Muscle of arm (tissue), 14 donors: ENCODE measurements at places on chromosomes 1 and 21.

- no peak for DNase-seq
These were observed 184.5 kb downstream of the RUNX1 start for GRCh38 chr21:34864370-34865149.

DNA sequence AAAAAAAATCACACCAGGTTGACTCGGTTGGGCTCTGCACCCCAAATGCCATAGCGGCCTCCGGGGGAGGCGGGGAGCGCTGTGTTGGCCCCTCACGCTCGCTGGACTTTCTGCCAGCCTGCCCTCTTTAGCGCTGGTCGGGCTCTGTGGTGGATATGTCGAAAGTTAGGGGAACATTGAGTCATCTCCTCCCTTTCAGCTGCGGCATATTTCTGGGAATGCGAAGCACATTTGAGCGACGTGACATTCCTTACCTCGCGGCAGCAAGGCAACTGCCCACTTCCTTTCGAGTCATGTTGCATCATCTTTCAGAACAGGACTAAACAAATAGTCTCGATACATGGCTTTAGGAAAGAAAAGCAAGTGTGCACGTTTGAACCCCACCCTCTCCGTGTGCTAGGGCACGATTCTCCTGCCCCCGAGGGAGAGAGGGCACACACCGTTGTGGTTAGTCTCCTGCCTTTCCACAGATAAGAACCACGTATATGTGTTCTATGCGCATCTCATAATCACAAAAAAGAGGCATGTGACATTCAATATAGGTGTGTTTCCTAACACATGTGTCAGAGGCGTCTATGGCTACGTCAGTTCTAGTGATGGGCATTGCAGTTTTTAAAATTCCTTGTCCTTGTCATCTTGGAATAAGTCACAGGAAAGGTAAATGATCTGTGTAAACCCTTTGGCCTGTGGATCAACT is 105.9 kb upstream of the SLC45A1 start:
- DNase-seq: no peak

- DNase-seq: no peak
These were observed 5.5 kb downstream of the KLHDC7A start for GRCh38 chr1:18486195-18486594.

GRCh38 chr1:1118011-1118875 is 2.4 kb upstream of the C1orf159 start:
- no peak for DNase-seq

DNA sequence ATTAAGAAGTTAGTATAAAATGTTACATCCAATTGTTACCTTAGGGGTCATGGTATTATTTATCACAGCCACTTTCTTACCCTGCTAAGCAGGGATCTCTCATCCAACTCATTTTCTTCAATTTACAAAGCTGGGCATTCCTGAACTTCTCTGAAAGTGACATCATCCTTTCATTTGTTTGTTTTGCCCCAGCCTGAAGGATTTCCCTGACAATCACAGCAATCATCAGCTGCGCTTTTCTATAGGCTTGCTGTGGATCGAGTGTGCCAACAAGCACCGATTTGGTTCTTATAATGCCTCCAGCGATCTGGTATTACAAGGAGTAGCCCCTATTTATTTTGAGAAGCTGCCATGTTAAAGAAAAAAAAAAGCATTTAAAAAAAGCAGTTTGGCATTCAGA is 240.2 kb downstream of the USH2A start:
- no peak for DNase-seq

- peak; percentile 8 for DNase-seq
These were observed 255.9 kb downstream of the FAF1 start for GRCh38 chr1:50704126-50704525.

DNA sequence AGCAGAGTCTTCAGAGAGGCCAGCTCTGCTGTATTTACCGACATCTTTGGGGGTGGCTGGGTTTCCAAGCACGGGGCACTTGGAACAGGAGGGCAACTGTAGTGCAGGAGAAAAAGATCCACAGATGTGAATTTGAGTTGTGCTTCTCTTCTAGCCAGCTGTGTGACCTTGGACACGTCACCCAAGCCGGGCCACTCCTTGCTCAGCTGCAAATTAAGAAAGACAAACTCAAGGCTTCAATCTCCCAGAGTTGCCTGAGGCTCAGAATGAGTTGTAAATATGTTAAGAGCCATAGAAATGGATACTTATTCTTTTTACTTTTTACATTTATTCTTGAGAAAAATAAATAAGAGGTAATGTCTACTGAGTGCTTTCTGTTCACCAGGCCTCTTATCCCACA is 24.3 kb downstream of the GRIK3 start:
- no peak for DNase-seq

DNA sequence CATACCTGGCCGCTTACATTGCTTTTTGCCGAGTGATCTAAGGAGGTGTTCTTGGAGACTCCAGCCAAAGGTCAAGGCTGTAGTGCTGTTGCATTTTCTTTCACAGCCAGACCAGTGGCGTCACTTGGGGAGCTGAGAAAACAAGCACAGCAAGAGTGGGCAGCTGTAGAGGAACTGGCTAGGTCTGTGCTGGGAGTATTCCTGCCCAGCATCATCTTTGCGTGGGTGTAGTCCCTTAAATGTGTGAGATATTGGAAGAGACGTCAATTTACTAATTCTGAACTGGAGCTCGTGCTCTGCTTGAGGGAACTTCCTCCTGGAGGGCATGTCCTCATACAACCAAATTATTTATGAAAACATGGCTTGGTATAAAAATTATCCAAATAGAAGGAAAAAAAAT is 10.2 kb downstream of the UBIAD1 start:
- no peak for DNase-seq

DNA sequence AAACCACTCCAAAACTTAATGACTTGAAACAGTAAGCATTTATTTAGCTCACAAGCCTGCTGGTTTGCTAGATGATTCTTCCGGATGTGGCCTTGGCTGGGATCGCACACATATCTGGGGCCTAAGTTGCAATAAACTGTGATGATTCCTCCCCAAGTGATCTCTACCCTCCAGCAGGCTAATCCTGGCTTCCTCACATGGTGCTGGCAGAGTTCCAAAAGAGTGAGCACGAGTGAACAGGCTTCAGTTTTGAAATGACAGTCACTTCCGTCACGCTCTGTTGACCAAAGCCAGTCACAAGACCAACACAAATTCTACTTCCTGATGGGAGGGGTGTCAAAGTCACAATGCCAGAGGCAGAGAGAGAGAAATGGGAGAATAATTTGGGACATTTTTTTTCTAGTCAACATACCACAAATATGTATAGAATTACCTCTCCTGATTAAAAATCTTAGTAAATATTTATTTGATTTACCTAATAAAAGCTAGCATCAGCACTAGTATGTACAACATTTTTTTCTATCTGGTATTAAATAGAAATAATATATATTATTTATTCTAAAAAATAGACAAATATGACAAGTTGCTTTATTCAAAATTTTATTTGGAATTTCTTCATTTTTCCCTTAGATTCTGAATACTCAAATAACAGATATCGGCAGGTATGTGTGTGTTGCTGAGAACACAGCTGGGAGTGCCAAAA is 292.7 kb downstream of the TPR start:
- DNase-seq: peak; percentile 48

DNA sequence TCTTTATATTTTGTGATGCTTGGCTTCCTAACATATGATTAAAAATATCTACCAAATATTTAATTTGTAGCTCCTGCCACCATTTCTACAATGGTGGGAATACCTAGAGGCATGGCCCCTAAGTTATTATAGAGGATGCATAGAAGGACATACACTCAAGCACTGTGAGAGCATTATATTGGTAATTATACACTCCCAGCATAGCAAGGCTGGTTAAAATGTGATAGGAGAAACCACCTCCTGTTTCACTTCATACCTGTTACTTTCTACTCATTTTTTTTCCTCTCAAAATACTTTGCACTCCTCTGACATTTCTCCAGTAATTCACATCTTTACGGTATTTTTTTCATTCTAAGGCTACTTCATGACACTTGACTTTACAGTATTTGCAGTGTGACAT is 92.9 kb downstream of the HS2ST1 start:
- DNase-seq: no peak

GRCh38 chr1:228081144-228081543 is 1.4 kb upstream of the ARF1 start:
- no peak for DNase-seq

- no peak for DNase-seq
These were observed 36.2 kb upstream of the ZNF496 start for GRCh38 chr1:247367786-247368422.

DNA sequence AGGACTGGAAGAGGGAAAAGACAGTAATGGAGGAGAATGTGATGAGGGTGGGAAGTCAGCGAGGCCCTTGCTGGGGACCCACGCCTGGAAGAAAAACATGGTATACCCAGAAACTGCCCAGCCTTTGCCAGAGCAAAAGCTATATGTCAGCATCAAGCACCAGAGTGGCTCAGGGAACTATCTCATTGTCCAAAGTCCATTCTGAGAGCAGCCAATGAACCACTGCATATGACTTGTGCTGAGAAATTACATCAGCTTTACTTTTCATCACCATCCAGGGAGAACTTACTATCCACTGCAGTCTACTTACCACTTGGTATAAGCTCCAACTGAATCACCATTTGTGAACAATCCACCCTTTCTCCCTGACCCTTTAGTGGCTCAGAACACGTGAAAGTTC is 148.1 kb downstream of the TTLL7 start:
- no peak for DNase-seq

- DNase-seq: no peak
These were observed 22.4 kb upstream of the KIFAP3 start for GRCh38 chr1:170096806-170097340.

DNA sequence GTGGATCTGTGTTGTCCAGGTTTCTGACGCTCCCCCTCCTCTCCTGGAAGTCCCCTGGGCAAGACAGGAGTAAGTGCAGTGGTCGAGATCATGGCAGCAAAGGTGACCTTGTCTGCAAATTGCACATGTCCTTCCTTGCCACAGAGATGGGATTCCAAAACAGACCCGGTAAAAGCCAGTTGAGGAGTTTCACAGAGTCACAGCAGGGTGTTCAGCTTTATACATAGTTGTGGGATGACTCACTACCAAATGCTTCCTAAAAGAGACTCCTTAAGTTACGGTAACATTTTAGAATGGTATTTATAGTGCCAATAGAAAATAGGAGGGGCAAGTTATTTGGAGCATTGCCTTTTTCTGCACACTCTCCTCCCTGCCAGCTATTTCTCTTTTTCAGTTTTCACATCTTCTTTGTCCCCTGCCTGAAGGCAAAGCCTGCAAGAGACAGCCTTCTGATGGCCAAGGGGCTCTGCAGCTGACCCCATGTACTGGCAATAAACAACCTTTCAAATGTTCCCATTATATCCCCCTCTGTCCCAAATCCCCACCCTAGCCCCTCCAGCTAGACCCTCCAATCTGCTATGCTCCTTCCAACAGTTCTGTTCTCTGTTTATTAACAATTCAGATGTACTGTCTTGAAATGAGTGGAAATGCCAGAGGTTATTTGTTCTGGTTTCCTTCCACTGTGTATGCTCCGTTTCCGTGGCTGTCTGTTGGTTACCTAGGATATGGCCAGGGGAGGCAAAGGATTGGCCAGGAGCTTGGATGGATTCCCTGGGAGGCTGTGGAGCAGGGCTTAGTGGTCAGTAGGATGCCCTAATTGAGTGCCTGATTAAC is 115.0 kb downstream of the TGFB2 start:
- DNase-seq: peak; percentile 63

GRCh38 chr1:201902198-201902597 is 13.5 kb downstream of the SHISA4 start:
- DNase-seq: no peak

- no peak for DNase-seq
These were observed 87.9 kb upstream of the LYST start for GRCh38 chr1:235954306-235955283.

GRCh38 chr1:229262239-229262638 is 8.7 kb upstream of the RAB4A start:
- no peak for DNase-seq

- no peak for DNase-seq
These were observed 8.0 kb downstream of the ARHGEF16 start for GRCh38 chr1:3462356-3463012.

- DNase-seq: no peak
These were observed 137.0 kb upstream of the KCNJ15 start for GRCh38 chr21:38119793-38120192.

- no peak for DNase-seq
These were observed 3.6 kb upstream of the TNFRSF1B start for GRCh38 chr1:12163210-12163609.

GRCh38 chr1:113983391-113983790 is 4.1 kb downstream of the OLFML3 start:
- no peak for DNase-seq

GRCh38 chr1:236522937-236523703 is 662 bp upstream of the LGALS8 start:
- no peak for DNase-seq

- no peak for DNase-seq
These were observed 59.4 kb downstream of the NRIP1 start for GRCh38 chr21:15005391-15005790.

DNA sequence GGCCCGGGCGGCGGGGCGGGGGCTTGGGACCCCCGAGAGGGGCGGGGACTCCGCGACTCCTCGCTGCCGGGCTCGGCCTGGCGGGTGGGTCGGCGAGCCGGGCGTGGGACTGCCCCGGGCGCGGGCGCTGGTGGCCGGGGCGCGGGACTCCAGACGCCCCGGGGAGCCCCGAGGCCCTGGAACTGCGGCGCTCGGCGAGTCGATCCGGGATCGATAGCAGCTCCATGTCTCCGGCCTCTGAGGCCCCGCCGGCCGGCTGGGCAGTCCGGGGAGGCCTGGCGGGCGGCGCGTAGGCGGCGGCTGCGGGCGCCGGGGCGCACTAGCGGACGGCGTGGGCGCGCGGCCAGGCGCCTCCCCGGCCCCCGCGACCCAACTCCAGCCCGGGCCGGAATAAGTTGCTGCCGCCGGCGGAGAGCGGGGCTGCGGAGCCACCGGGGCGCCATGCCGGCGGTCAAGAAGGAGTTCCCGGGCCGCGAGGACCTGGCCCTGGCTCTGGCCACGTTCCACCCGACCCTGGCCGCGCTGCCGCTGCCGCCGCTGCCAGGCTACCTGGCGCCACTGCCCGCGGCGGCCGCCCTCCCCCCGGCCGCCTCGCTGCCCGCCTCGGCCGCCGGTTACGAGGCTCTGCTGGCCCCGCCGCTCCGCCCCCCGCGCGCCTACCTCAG is 400 bp downstream of the SAMD11 start:
- DNase-seq: no peak

DNA sequence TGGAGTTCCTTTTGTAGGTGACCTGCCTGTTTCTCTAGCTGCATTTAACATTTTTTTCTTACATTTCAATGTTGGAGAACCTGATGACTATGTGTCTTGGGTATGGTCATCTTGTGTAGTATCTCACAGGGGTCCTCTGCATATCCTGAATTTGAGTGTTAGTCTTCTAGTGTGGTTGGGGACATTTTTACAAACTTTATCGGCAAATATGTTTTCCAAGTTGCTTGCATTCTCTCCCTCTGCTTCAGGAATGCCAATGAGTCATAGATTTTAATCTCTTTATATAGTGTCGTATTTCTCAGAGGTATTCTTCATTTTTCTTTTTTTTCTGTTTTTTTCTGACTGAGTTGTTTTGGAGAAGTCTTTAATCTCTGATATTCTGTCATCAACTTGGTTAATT is 684.0 kb downstream of the NCAM2 start:
- DNase-seq: no peak

GRCh38 chr1:11142618-11143391 is 43.1 kb upstream of the EXOSC10 start:
- DNase-seq: no peak

GRCh38 chr1:175628548-175629317 is 114.7 kb downstream of the TNR start:
- DNase-seq: peak; percentile 8
